ENCODE measurements at places on chromosomes 1 and 21.

DNA sequence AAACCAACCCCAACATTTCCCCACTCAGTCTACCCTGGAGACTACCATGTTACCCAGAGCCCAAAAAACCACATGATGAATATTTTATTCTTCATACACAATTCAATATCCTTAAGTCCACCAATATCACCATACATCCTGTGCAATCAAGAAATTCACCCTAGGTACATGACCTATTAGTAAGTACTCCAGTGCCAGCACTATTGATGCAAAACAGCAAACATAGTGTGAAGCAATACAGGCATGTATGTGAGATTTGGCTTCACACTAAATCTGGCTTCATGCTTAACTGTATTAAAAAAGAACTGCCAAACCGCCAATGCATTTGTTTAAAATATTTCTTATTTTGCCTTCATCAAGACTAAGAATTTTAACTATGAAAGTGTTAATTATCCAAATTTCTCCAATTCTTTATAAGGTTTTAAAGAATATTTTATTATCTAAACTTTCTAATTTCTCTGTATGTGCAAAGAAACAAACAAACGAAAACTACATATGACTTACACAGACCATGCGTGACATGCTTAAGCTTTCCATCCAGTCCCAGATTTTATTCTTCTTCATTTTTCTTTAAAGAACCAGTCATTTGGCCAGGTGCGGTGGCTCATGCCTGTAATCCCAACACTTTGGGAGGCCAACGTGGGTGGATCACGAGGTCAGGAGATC lies 22.4 kb upstream of the TMEM125 start:
- DNase-seq: no peak

- DNase-seq: peak; percentile 75
Measured at GRCh38 chr1:30756545-30757351, 826 bp downstream of the LAPTM5 start.

GRCh38 chr1:101960142-101960541 lies 36.6 kb downstream of the OLFM3 start:
- DNase-seq: no peak

DNA sequence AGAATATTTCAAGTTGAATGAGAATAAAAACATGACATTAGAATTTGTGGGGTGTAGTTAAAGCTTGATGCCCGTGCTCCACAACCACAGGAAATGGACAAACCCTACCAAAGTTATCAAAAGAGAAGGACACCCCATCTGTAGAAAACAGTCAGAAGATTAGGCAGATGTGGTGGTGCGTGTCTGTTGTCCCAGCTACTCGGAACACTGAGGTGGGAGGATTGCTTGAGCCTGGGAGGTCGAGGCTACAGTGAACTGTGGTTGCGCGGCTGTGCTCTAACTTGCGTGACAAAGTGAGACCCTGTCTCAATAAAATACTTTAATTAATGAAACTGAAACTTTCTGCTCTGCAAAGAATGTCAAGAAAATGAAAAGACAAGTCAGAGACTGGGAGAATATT lies 1.5 kb upstream of the SPATC1L start:
- no peak for DNase-seq

GRCh38 chr1:156126043-156126629 lies 11.6 kb downstream of the LMNA start:
- DNase-seq: peak; percentile 64
